ENCODE measurements at places on chromosomes 12 and 14.

GRCh38 chr12:114174326-114174725 lies 208.2 kb upstream of the RBM19 start:
- DNase-seq: no peak

GRCh38 chr12:108855284-108856169 lies 1.9 kb downstream of the SSH1 start:
- DNase-seq: no peak

DNA sequence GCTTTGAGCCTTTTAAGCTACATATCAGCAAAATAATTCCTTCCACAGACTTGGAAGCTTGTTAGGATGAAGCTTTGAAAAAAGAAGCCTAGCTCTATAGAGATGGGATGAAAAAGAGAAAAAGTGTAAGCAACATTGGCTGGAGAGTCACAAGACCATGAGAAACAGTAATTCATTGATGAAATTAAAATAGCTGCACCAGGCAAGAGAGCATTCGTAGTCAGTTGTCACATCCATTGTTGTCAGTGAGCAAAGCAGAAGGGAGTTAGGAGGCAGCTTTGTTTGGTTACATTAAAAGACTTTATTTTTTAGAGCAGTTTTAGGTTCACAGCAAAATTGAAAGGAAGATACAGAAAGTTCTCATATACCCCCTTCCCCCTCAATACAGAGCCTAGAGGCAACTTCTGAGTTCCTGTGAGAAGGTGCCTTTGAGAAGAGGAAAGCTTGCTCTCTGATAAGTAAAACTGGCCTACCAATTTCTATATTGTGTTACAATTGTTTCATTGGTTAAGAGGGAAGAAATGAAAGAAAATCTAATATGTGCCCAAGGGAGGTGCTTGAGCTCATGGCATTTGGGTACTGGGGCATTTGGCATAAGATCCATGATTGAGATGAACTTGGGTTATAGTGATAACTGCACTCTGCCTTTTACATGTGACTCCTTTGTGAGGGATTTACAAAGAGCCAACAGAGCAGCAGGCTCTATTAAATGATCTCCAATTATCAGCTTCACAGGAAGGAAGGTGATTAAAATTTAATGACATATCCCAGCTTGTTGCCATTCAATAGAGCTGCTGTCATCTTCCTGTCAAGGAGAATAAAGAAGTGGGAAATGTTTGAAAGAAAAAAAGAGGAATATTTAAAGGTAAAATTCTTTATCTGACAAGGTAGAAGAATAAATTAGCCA lies 361.3 kb upstream of the TMTC1 start:
- no peak for DNase-seq

GRCh38 chr12:29241821-29242591 lies 92.9 kb downstream of the FAR2 start:
- no peak for DNase-seq

- DNase-seq: no peak
Measured at GRCh38 chr12:49017891-49018260, 700 bp downstream of the PRKAG1 start.

- no peak for DNase-seq
Measured at GRCh38 chr14:105069871-105070759, 4.9 kb upstream of the GPR132 start.

- DNase-seq: no peak
Measured at GRCh38 chr14:72519543-72519942, 374.4 kb downstream of the DPF3 start.

- DNase-seq: no peak
Measured at GRCh38 chr14:94560751-94561655, at the start of gene SERPINA4. Gene SERPINA4 (plus strand): TSS chr14:94561442. CDS start chr14:94563483, 2,041 bp downstream.

DNA sequence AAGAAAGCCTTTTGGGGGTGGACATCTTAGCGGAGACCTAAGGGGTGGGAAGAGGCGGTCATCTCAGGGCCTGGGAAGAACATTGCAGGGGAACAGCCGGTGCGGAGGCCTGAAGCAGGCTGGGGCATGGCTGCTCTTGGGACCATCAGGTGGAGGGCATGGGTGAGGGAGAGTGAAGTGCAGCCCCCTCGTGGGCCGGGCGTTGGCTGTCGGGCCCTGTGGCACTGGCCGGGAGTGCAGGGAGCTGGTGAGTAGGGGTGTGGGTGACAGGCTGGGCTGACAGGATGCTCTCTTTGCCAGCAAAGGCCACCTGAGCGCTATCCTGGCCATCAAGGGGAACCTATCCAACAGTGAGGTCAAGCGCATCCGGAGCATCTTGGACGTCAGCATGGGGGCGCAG lies 11.7 kb downstream of the TNFAIP2 start:
- no peak for DNase-seq

DNA sequence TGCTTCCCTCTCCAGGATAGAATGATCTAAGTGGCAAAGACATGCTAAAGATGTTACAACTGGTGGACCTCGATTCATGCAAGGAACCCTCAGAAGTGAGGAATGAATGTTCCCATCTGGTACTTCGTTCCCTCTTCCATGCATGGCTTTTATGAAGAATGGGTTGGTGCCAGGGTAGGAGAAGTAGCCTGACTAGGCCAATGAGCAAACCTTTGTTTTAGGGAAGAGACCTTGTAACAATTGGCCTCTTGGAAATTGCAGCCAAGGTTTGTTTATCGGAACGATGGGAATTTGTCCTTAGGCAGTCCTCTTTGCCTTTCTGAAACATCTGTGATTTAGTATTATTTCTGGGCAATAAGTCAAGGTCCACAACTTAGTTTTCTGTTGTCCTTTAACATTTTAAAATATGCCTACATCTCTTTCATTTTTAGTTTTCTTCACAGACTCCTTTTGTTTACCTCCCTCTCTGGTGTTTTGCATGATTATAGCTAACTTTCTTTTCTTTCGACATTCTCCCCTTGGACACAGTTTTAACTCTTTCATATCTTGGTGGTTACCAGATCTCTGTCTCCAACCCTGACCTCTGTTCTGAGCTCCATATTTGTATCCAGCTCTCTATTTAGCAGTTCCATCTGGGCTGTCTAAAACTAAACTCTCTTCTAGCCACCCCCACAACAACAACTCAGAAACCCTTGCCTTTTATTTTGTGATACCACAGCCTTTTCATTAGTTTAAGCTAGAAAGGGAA lies 70.0 kb downstream of the DIP2B start:
- DNase-seq: no peak

DNA sequence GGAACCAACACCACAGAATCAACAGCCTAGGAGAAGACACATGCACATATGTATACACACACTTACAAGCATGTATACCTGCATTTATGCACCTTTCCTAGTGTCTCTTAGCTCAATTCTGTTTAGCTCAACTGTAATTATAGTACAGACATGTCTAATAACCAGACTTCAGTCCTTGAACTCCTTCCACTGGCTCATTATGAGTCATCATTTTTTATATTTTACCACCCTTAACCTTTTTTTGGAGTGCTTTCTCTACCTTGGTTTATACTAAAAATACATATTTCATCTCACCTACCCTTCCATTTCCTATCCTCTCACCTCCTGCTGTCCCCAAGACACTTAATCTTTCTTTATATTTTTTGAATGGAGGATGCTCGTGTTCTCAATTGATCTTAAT lies 110.4 kb downstream of the ARID2 start:
- DNase-seq: no peak

GRCh38 chr12:20320552-20320951 lies 47.8 kb upstream of the PDE3A start:
- DNase-seq: no peak

DNA sequence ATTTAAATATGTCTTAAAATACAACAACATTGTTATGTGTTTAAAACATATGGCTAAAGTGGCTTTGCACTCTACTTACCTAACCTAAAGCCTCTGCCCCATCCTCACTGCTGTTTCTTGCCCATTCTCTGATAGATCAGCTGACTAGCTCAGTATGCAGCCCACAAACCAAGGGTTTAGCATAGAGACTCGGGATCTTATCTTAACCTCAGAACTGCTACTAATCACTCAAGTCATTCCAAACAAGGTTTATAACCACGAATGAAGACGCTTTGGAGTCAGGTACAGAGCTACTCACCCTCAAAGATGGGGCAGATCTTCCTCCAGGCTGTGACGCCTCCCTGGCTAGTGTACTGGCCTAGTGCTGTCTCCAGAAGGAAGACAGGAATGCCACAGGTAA lies 19.3 kb downstream of the SLC6A13 start:
- DNase-seq: no peak

- DNase-seq: no peak
Measured at GRCh38 chr14:75138492-75138891, 11.6 kb upstream of the NEK9 start.

GRCh38 chr12:102896067-102896466 lies 21.0 kb downstream of the PAH start:
- no peak for DNase-seq

DNA sequence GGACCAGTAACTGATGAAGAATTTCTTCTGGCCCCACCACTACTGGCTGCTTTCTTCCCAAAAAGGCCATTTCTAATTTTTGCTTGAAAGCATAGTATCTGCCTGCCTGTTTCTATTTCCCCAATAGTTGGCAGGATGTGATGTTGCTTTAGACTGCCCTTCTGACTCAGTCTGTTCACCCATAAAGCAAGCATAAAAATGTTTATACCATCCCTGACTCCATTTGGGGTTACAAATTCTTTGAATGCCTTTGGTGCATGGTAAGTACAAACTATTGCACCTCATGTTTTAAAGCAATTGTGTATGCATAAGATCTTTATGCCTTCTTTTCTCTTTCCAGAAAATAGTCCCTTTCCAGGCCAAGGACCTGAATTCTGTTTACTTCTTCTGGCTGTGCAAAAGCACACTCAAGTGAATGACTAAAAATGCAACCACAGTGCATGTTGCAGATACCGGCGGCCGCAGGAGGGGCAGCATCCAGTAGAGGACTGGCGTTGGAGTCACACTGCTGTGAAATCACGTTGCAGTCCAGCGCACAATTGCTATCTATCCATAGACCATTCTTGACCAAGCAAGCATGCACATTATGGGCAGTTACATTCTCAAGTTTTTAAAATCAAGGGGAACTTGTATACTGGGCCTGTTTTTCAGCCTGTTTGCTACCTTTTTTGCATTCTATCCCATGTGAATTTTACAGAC lies 82.4 kb downstream of the SLC5A8 start:
- no peak for DNase-seq

DNA sequence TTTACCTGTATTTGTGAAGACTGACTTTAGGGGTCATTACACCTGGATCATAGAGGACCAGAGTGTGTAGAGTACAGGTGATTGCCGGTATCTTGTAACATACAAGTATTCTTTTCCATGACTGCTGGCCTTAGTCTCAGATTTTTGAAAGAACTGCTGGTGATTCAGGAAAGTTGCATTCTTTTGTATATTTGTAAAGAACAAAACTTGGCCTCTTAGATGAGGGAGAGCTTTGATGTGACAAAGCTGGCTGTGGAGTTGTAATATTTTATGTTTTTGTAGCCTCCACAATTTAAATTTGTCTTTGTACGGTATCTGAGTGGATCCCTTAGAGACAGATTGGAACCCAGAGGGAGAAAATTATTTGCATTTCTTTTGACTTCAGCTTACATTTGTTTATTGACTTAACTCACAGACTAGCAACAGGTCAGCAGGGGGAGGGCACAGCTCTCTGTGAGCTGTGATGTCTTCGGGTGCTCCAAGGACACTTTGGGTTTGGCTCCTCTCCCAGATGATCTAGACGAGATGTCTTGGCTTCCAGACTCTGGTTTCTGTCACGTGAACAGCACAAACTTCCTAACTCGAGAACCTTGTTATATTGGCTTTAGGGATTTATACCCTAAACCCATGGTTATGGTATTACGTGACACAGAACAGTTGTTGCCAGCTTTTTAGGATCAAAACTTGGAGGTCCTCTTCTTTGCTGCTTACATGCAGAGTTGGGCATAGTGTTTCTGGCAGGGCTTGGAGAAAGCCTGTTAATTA lies 65.9 kb downstream of the DAAM1 start:
- no peak for DNase-seq

DNA sequence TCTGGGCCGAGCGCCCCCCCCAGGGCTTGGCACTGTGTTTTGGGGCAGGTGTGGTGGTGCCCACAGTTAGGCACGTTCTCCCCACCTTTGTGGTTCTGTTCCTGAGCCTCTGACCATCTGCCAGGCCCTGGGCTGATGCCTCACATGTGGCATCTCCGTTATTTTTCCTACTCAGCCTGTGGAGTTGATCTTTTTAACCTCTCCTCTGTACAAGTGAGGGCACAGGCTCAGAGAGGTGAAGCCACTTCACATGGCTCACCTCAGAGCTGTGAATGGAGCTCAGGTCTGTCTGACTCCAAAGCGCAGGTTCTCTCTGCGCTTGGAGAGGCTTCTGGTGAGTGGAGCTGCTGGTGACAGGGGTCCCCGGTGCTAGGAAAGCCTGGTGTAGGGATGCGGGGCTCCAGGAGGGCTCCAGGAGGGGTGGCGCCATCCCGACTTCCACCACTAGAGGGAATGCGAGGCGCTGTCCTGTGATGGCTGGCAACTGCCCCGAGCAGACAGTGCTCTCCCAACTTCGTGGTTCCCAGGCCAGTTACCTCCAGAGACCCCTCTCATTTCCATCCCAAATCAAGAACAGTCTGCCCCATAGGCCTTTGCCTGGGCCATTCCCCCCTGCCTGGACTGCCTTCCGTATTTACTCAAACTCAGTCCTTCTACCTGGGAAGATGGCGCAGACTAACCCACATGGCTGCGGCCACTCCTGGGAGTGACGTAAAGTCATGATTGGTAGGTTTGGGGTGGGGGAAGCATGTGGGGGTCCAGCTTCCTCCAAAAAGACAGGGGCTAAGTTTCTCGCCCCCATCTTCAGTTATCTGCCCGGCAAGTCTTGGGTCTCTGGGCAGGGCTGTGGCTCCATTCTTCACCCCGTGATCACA lies 9.9 kb downstream of the BCL7A start:
- peak; percentile 50 for DNase-seq

- DNase-seq: no peak
Measured at GRCh38 chr14:94989946-94990345, 167.4 kb downstream of the DICER1 start.

DNA sequence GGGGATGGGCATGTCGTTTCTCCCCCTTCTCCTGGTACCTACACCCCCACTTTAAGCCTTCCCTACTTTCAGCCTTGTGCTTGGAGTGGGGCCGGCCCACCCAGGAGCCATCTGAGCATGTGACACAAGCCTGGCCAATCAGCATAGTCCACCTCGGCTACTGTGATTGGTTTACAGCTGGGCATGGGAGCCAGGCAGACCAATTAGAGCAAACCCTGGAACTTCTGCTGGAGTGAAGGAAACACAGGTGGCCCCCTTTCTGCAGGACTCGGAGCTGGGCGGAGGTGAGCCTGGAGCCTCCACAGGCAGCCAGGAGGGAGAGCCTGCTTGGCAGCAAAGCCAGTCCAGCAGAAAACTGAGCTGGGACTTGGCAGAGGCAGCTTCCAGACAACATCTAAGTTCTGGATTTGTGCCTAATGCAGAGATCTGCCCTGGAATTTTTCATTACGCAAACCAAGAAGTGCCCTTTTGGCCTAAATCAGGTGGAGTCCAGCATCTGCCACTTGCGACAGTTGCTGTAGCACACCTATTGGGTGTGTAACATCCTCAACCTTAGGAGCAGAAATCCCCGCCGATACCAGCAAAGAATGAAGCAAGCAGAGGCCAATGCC lies 59.5 kb downstream of the SCARB1 start:
- DNase-seq: no peak

- DNase-seq: no peak
Measured at GRCh38 chr14:77883847-77884238, 83.9 kb downstream of the ADCK1 start.
